Activated CD4-positive, CD25-positive, alpha-beta regulatory T cell (primary cell): ENCODE measurements at places on chromosomes 5 and 9.

- no peak for DNase-seq
These were observed 29.5 kb downstream of the HK3 start for GRCh38 chr5:176869501-176870109.

DNA sequence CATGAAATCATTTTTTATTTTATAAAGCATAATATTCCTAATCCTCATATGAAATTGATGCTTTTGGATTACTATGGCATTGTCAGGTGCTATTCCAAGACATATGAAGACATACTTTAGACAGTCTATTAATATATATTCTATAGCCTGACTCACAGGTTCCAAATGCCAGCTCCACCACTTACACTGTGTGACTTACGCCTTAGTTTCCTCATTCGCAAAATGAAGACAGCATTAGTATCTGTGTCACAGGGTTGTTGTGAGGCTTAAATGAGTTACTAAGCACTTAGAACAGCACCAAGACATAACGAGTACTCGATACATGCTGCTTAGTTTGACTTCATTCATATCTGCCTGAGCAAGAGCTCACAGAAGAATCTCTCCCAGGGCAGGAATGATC is 132.2 kb upstream of the PTGER4 start:
- no peak for DNase-seq

DNA sequence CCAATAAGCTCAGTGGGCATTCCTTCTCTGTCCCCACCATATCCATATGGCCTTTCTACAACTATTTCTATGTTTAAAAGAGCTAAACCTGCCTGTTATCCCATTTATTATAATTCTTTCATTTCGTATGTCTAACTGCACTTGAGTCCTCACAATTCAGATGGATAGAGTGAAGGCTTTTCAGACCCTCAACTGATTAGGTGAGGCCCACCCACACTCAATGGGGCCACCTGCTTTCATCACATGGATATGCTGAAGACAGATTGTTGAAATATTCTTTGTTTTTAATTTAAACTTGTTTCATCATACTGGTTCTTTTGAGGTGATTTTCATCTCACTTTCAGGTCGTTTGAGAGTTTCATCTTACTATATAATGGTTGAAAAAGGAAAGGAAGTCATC is 5.7 kb upstream of the S1PR3 start:
- no peak for DNase-seq

- no peak for DNase-seq
These were observed 866.0 kb downstream of the PTPRD start for GRCh38 chr9:9746826-9747225.

DNA sequence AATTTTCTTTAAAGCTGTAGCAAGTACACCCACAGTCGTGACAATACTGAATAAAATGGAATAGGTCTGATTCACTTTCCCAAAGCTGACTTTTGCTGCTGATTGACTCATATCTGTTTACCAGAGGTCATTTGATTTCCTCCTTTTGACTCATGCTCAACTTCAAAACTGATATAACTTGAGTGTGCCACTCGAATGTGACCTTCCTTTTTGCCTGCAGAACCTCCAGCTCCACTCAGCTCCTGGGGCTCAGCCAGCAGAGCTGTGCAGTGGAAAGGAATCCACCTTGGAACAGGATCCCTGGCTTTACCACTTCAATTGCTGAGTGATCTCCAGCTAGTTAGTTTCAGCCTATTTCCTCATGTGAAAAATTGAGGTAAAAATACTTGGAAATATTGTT is 84.1 kb downstream of the FEM1C start:
- no peak for DNase-seq

DNA sequence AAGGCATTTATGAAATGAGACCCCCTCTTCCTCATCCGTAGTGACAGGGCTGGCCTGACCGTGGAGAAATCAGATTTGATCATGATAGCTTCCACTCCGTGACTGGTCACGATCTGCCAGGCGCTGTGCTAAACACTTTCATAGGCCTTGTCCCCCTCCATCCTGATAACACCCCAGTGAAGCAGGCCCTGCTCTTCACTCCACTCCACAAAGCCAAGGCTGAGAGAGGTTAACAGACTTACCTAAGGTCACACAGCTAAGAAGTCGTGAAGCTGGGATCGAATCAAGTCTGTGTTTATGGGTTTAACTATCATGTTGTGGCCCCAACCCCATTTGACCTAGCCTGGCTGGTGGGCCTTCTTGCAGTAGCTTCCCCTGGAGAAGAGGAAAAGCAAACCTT is 53.3 kb upstream of the IL17B start:
- DNase-seq = no peak

DNA sequence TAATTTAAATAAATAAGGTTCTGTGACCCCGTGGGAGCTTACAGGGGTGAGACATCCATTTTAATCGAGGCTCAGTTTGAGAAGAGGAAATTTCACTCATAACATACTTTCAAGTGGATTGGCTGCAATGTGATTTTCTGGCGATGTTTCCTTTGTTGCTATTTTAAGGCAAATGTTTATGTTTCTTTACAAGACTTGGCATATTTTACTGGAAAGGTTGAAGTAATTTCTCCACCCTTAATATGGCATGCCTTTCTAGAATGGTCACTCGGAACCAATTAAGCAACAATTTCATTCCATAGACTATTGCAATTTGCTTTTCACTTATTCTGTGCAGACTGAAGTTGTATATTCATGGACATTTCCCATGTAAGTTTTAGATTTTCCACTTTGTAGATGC is 438.0 kb upstream of the WWC1 start:
- no peak for DNase-seq

DNA sequence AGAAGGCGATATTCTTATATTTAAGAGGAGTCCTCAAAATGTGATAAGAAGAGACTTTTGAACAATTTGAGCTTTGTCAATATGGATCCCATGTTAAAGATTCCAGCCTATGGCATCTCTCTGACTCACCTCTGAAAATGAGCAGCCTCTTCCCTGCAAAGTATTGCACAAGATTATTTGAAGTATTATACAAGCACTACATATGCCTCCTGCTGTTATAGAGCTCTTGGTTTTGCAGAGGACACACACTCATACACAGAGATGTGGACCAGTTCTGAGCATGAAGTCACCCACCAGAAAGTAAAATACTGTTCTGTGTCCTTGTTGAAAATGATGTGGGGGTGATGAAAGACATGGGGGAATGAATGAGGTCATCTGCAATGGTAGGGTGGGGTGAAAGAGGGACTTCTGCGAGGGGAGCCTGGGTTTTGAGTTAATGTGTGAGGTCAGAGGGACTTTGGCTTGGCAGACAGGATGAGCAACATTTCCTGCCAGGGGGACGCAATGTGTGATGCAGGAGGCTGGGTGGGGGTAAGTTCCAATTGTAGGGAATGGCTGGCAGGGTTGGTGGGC is 25.8 kb downstream of the FBXL7 start:
- no peak for DNase-seq

DNA sequence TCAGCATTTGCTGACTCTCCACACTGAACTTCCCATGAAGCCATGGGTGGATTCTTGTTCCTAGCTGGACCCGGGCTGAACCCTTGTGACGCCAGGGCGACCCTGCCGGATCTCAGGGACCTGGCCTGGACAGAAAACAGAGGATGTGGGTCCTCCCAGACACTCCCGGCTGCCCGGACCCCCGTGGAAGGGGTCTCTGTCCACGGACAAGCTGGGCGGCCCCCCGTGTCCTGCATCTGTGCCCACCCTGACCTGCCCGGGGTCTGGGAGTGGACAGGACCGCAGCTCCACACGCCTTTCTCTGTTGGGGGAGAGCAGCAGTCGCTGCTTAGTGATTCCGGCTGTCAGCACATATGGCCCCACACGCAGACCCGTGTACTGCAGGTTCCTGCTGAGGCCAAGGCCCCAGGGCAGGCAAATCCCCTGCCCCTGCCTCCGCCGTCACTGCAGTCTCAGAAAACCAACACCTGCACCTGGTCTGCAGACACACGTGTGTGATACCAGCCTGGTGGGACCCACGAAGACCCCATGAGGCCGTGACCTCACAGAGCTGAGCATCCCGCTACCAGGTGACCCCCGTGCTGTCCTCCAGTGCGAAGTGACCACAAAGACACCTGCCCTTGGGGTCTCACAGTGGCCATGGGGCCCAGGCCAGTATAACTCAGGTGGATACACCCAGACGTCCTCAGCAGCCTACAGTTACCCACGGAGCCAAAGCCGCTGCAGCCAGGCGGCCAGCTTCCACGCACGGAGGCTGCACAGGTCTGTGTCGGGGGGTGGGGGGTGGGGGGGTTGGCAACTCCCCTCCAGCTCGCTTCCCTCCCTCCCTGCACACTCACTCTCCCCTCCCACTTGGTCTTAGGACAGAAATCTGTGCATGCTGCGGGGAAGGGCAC is 50.6 kb downstream of the NKD2 start:
- no peak for DNase-seq

DNA sequence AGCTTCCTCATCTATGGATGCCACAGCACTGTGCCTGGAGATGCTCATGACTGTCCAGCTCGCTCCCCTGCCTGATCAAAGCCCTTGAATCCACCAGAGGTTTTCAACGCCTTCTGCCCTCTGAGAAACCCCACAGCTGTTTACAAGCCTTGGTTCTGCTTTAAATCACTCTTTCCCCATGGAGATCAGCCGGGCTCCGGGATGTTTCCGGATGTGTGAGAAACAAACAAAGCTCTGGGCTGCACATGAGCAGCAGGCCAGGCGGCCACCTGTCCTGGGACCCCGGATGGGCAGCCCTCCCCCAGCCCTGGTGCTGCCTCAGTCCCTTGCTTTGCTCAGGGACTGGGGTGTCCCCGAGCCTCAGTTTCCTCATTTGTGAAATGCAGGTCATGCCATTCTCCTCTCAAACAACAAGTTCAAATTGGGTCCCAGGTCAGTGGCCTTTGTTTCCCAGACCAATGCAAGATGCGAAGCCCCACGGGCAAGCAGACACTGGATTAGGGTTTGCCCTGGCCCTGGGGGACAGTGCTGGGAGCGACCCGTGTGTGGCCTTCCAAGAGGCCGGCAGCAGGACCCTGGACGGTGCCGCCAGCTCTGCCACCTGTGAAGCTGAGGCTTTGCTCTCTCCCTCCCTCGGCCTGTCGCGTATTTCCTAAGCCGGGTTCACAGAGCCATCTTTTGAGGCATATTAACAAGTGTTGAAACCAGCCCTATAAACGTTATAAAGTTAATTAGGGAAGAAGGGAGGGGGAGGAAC is 42.4 kb upstream of the PHYKPL start:
- DNase-seq = no peak

- no peak for DNase-seq
These were observed 219.9 kb upstream of the NFIL3 start for GRCh38 chr9:91643481-91644077.

- DNase-seq = no peak
These were observed 130.3 kb downstream of the RGS3 start for GRCh38 chr9:113593682-113594281.

DNA sequence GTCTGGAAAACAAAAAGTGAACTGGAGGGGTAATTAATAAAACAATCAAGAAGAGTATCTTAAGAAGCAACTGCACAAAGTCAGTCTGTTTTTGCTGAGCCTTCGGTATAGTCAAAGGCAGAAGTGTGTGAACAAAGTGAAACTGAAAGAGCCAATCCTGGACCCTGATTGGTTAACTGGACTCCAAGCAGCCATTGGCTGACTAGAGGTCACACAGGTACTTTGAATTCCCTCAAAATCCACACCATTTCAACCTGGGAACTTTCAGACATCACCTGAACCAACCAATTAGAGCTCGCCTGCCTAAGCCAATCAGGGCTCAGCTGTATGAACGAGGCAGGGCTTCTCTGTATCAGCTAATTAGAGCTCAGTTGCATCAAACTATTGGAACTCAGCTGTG is 286.7 kb downstream of the TLE4 start:
- no peak for DNase-seq

GRCh38 chr9:126962336-126962735 is 47.8 kb downstream of the RALGPS1 start:
- DNase-seq = no peak

DNA sequence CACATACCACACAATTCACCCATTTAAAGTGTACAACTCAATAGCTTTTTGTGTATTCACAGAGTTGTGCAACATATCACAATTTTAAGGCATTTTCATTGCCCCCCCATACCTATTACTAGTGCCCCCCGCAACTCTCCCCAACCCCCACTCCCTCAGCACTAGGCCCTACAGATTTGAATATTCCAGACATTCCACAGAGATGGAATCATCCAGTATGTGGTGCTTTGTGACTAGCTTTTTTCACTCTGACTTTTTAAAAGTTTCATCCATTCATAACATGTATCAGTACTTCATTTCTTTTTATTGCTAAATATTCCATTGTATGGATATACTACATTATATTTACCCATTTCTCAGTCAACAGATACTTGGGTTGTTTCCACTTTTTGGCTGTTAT is 102.9 kb upstream of the LRRTM2 start:
- DNase-seq = no peak

DNA sequence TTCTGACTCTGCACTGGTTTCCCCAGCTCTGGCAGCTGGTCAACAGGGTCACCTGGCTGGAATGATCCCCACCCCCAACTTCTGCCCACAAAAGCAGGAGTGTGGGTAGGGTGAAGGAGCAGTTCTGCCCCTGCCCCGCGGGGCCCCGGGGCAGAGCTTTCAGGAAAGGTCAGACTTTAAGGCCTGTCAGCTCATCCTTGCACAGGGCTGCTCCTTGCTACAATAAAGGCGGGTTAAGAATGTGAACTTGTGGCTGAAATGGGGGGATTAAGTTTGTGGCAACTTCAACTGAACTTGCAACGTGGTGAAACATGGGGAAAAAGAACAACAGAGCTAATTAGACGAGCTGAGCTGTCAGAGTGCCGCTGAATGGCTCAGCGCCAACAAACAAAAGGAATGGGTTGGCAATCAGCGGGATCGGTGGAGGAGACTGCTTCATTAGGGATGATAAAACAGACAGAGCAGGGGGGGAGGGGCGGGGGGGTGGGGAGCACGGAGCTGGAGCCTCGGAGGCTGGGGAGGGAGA is 50.8 kb downstream of the CRB2 start:
- no peak for DNase-seq

DNA sequence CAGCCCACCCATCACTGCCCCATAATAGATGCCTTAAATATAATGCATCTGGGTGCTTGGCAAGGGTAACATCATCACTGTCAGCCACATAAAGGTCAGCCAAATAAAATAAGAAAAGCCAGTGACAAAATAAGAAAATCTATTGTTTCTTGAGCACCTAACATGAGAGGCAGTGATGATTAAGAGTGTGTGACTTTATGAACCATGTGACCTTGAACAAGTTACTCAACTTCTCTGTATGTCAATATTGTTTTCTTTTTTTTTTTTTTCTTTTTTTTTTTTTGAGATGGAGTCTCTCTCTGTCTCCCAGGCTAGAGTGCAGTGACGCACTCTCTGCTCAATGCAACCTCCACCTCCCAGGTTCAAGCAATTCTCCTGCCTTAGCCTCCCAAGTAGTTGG is 98.7 kb downstream of the CDK5RAP2 start:
- DNase-seq = no peak

DNA sequence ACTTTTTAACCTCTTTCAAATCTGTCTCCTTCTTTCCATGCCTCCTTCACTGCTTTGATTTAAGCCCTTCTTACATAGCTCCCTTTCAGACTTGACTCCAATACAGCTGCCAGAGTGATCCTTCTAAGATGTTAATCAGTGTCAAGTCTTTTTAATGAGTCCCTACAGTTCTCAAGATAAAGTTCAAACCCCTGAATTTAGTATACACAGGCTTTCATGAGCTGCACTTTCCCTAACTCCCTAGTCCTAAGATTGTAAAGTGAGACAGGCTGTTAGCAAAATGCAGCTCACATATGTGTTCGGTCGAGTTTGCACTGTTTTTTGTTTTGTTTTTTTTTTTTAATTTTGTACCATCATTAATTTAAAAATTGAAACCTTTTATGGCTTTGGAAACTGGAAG is 190.4 kb upstream of the VCAN start:
- no peak for DNase-seq

- no peak for DNase-seq
These were observed 74.3 kb downstream of the MUSK start for GRCh38 chr9:110742741-110743371.

- DNase-seq = no peak
These were observed 641.5 kb upstream of the CDH10 start for GRCh38 chr5:25286319-25286718.
